ENCODE measurements at places on chromosomes 7 and 10. TPM values are rescaled to one million over a fixed set of nuclear protein-coding genes. Genes with fewer than 3 reads are reported as not detected.
A peak's percentile ranks its signal among the peaks of the same experiment; 100 is the strongest.

- H3K27me3 ChIP-seq, result peaks cover 3% of the 10 kb centered on the region
- no peak for DNase-seq
- H3K27ac ChIP-seq, result no peak overlapping the region
- no peaks in the 10 kb centered on the region for H3K36me3 ChIP-seq
- no peak overlapping the region for H3K4me3 ChIP-seq
Observed at GRCh38 chr10:124196659-124197058, 103.3 kb upstream of the CHST15 start.

- no peak overlapping the region for H3K4me3 ChIP-seq
- peaks cover 6% of the 10 kb centered on the region for H3K4me1 ChIP-seq
- H3K27me3 ChIP-seq, result no peaks in the 10 kb centered on the region
- no peak overlapping the region for H3K27ac ChIP-seq
- DNase-seq, result no peak
Observed at GRCh38 chr7:127948930-127949329, 82.3 kb downstream of the LRRC4 start.

TWIST1 gene
- not detected for polyA plus RNA-seq

DNA sequence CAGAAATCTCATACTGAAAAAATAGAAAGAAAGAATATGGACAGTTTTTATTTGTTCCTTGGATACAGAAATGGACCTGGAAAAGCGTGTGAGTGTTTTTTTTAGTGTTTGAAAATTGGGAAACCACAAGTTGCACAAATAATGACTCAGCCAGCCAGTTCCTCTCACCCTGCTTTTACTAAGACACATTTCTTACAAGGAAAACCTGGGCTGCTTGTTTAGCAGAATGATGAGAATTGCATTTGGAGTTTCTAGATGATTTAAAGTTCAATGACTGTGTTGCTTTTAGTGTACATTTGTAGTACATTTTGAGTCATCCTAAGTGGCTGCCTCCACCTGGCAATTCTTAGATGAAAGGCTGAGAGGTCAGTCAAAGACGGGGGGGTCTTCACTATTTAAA, 218.7 kb downstream of the ABCA13 start:
- H3K36me3 ChIP-seq, result no peaks in the 10 kb centered on the region
- H3K27me3 ChIP-seq, result no peaks in the 10 kb centered on the region
- H3K27ac ChIP-seq, result no peak overlapping the region
- H3K4me1 ChIP-seq, result no peaks in the 10 kb centered on the region
- no peak for DNase-seq

LRMDA gene
- not detected for polyA plus RNA-seq

MALRD1 gene
- polyA plus RNA-seq, result not detected

GNAT3 gene
- not detected for polyA plus RNA-seq

- no peak for DNase-seq
- no peak overlapping the region for H3K4me3 ChIP-seq
- no peaks in the 10 kb centered on the region for H3K4me1 ChIP-seq
- H3K27ac ChIP-seq, result no peak overlapping the region
- H3K27me3 ChIP-seq, result peaks cover 61% of the 10 kb centered on the region
- H3K36me3 ChIP-seq, result no peaks in the 10 kb centered on the region
Observed at GRCh38 chr7:3910054-3910453, 609.0 kb downstream of the SDK1 start.

DNA sequence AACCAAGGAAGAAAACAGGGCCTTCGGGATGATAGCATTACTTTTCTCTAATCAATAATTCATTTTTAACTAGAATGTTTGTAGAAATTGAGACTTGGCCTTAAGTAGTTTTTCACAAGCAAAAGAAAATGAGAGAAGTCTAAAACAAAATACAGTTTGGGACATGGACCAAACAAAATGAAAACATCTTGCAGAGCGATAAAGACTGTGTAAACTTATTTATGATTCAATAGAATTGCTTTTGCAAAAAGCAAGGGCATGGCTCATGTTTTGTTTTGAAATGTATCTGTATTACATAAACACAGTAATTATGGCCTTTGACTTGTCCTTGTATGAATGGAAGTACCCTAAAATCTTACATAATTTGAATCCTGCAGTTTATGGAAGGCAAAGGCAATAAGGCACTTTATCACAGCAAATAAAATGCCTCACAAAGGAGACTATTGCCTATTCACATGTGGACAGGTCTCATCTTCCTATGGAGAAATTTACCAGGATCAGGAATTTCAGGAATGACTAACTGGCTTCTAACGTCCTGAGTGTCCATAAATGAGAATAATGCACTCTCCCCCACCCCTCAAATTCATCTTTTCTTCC, 295.2 kb downstream of the PTEN start:
- no peak for DNase-seq
- no peaks in the 10 kb centered on the region for H3K36me3 ChIP-seq
- no peak overlapping the region for H3K4me3 ChIP-seq

SLC39A12 gene
- not detected for polyA plus RNA-seq

- DNase-seq, result no peak
- H3K4me1 ChIP-seq, result no peaks in the 10 kb centered on the region
- no peaks in the 10 kb centered on the region for H3K27me3 ChIP-seq
- no peak overlapping the region for H3K4me3 ChIP-seq
Observed at GRCh38 chr10:60564475-60564874, 174.8 kb upstream of the ANK3 start.

GRCh38 chr10:64091897-64092296, 570.7 kb downstream of the REEP3 start:
- H3K27me3 ChIP-seq, result no peaks in the 10 kb centered on the region
- no peaks in the 10 kb centered on the region for H3K36me3 ChIP-seq
- H3K4me3 ChIP-seq, result no peak overlapping the region
- no peak overlapping the region for H3K27ac ChIP-seq
- no peaks in the 10 kb centered on the region for H3K4me1 ChIP-seq
- DNase-seq, result no peak

- peak; percentile 57 for DNase-seq
- H3K27me3 ChIP-seq, result peaks cover 17% of the 10 kb centered on the region
- peak overlapping the region; percentile 93 for H3K27ac ChIP-seq
- H3K4me3 ChIP-seq, result peak overlapping the region; percentile 93
- peaks cover 8% of the 10 kb centered on the region for H3K4me1 ChIP-seq
- no peaks in the 10 kb centered on the region for H3K36me3 ChIP-seq
Observed at GRCh38 chr7:39414224-39415035, 151.8 kb upstream of the YAE1 start.

GRCh38 chr7:8185926-8186683, 75.9 kb downstream of the ICA1 start:
- H3K27ac ChIP-seq, result peak overlapping the region; percentile 38

DNA sequence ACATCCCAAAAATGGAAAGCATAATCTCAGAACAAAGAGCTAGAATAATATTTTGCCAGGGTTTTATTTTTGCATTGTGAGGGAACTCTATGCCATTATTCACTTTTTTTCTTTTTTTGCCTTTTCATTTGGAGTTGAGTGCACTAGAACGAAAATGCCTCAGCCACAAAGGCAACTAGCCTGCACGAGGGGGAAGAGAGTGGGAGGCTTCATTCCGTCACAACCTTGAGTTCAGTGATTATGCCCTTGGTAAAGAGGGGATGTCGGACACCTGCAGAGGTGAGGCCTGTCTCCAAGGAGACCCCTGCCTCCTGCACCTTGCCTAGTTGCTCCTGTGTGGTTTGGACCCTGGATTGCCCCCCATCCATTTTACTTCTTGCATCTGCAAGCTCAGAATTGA, 232.7 kb downstream of the TEX36 start:
- H3K36me3 ChIP-seq, result no peaks in the 10 kb centered on the region
- peaks cover 12% of the 10 kb centered on the region for H3K27me3 ChIP-seq
- H3K4me1 ChIP-seq, result no peaks in the 10 kb centered on the region
- H3K4me3 ChIP-seq, result no peak overlapping the region
- no peak overlapping the region for H3K27ac ChIP-seq
- DNase-seq, result no peak

ACTA2 gene
- 1.4 TPM for polyA plus RNA-seq

GRCh38 chr10:115029452-115030375, 63.5 kb upstream of the ATRNL1 start:
- no peak for DNase-seq
- H3K27me3 ChIP-seq, result peaks cover 3% of the 10 kb centered on the region
- H3K4me1 ChIP-seq, result no peaks in the 10 kb centered on the region
- H3K27ac ChIP-seq, result no peak overlapping the region

DNA sequence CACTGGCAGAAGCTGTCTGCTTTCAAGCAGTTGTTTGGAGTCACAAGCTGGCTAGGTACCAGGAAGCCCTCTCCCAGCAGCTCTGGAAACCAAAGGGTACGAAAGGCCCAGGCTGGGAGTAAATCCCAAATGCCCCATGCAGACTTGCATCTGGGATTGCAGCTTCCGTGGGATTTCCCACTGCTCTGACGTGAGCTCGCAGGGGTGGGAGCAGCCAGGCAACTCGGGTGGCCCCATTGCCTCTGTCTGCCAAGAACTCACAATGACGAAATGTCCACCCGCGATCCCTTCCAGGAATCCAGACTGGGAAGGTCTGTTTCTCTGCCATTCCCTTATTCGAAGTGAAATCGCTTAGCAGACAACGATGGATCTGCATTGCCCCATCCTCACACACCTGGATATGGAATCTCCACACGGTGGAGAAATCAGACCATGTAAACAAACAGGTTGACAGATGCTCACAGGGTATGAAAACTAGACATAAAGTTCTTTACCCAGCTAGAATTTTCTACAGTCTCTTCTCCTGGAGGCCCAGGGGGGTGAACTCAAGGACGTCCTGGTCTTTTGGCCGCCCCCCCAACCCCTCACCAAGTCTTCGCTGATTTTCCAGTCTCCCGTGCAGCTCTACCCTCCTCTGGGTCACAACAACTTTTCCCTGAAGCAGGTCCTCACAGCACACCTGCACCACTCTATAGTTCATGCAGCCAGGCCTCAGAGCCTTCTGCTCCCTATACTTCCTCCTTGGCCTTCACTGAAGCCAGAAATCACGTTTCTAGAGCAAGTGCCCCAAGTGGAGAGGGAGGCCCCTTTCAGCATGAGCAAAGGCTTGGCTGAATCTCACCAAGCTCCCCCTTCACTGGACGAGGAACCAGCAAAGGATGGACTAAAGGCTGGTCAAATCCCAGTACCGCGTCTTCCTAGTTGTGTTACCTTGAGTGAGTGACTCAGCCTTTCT, 20.0 kb downstream of the SH3PXD2A start:
- peak overlapping the region; percentile 11 for H3K27ac ChIP-seq
- peak overlapping the region; percentile 17 for H3K4me3 ChIP-seq
- H3K4me1 ChIP-seq, result peaks cover 3% of the 10 kb centered on the region
- no peaks in the 10 kb centered on the region for H3K36me3 ChIP-seq
- no peak for DNase-seq
- no peaks in the 10 kb centered on the region for H3K27me3 ChIP-seq

GRCh38 chr7:45366475-45366874, 207.7 kb upstream of the ADCY1 start:
- no peak overlapping the region for H3K4me3 ChIP-seq
- H3K27ac ChIP-seq, result no peak overlapping the region
- peaks cover 14% of the 10 kb centered on the region for H3K27me3 ChIP-seq

Data from naive B cell (primary cell).